ENCODE measurements at places on chromosomes 12 and 14.

GRCh38 chr12:132689227-132689626 is 1.8 kb downstream of the PXMP2 start:
- no peak for DNase-seq

DNA sequence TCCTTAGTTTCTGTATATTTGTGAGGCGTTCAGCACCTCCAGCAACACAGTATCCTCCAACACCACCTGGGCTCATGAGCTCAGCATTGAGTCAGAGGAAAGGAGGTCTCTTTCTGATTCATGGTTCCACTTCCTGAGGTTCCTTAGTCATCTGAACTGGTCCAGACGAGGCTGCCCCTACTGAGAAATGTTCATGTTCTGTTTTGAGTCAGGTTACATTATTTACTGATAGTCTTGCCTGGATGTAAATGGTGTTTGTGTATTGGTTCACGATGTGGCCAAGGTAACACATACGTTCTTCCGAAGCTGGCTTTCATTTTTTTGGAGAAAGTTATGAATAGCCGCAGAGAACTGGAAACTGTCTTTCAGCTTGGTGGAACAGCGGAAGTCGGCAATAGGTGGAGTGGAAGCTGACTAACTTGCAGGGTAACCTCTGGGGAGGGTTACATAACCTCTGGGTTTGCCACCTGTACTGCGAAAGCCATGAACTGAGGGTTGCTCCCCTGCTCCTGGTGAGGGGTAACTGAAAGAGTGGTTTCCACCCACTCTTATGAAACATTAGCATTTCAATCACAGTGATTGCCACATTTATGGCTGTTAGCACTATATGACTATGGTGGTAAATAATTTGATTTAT is 42.2 kb upstream of the MANSC4 start:
- peak; percentile 35 for DNase-seq

GRCh38 chr12:115203701-115204100 is 519.7 kb upstream of the TBX3 start:
- DNase-seq = no peak

- no peak for DNase-seq
Measured at GRCh38 chr14:68442828-68443629, 349.8 kb downstream of the ZFP36L1 start.

DNA sequence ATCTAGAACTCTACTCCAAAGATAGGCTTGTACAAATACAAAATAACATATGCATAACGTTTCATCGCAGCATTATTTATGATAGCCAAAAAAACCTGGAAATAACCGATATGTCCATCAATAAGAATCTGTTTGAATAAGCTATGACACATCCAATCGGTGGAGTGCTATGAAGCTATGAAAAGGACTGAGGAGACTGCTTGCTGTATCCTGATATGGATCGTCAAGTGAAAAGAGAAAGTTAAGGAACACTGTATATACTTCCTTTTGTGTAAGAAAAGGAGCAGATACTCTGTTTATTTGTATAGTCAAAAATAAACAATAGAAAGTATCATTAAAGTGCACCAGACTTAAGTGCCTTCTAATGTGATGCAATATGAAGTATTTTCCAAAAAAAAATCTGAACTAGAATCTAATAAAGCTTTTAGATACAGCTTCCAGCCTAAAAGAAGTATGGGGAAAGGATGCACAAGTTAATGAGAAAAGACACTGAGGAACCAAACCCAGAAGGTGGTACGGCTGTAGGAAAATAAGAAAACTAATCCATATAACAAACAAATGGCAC is 645 bp upstream of the KLHDC1 start:
- no peak for DNase-seq

GRCh38 chr12:47757840-47758583 is 668 bp downstream of the RAPGEF3 start:
- DNase-seq = no peak

DNA sequence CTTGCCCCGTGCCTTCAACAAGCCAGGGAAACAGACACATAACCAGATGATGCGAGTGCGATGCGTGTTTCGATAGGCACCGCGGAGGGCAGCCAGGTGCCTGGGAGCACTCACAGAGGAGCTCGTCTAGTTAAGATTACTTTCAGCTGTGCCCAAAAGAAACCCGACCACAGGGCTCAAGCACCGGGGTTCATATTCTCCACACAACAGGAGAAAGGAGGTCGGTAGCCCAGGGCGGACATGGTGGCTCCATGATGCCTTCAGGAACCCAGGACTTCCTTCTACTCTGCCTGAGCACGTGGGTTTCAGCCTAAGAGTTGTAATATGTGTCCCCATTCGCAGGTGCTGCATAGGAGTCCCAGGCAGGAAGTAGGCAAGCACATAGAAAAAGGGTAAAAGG is 53.7 kb upstream of the DDX11 start:
- no peak for DNase-seq

GRCh38 chr12:77777274-77777673 is 53.4 kb upstream of the NAV3 start:
- DNase-seq = no peak

- DNase-seq = no peak
Measured at GRCh38 chr12:101552277-101552676, 42.5 kb upstream of the MYBPC1 start.

DNA sequence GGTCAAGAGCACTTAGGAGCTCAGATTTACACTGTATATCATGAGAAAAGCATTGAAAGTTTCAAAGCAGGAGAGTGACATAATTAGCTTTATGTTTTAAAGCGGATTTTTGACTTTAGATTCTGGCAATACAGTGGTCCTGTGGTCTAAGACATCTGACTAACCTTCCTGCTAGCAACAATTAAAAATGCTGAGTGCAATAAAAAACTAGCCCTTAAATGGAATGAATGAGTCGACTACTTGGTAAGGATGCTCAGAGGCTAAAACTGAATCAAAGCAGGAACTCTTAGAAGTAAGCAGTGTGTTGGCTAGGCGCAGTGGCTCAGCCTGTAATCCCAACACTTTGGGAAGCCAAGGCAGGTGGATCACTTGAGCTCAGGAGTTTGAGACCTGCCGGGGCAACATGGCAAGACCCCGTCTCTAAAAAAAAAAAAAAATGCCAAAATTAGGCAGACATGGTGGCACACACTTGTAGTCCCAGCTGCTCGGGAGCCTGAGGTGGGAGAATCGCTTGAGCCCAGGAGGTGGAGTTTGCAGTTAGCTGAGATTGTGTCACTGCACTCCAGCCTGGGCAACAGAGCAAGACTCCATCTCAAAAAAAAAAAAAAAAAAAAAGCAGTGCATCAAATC is 18.9 kb downstream of the BICD1 start:
- DNase-seq = no peak

Data from T follicular helper cell (primary cell).